NCI-H524 treated with DMSO at 0.1 percent for 48 hours (cell line): ENCODE measurements at places on chromosomes 13 and 19.

DNA sequence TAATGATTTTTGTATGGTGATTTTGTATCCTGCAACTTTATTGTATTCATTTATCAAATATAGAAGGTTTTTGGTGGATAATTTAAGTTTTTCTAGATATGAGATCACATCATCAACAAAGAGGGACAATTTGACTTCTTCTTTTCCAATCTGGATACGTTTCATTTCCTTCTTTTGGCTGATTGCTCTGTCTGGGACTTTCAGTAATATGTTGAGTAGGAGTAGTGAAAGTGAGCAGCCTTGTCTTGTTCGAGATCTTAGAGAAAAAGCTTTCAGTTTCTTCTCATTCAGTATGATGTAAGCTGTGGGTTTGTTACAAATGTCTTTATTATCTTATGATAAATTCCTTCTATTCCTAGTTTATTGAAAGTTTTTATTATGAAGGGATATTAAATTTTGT lies 352.0 kb upstream of the DACH1 start:
- no peak for DNase-seq

DNA sequence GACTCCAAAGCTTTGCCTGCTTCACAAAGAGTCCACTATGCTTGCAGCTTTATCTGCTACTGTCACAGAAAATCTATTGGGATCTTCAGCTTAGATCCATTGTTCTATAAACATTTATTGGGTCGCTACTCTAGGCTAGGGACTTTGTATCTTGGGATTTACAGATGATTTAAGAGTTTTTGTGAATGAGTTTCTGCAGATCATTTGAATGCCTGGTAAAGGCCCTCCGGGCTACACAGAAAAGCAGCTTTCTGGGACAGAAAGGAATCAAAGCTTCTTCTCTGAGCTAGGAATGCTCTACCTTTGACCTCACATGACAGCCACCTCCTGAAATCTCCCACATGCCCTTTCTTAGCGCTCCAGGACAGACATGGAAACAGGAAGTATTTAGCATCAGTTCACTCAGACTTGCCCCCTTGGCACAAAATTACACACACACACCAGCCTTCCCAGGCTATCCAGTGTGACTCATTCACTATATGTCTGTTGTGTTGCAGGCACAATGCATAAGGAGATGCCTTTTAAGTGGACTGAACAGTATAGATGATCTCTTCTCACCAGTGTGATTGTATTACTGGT lies 492.4 kb downstream of the DACH1 start:
- no peak for DNase-seq

DNA sequence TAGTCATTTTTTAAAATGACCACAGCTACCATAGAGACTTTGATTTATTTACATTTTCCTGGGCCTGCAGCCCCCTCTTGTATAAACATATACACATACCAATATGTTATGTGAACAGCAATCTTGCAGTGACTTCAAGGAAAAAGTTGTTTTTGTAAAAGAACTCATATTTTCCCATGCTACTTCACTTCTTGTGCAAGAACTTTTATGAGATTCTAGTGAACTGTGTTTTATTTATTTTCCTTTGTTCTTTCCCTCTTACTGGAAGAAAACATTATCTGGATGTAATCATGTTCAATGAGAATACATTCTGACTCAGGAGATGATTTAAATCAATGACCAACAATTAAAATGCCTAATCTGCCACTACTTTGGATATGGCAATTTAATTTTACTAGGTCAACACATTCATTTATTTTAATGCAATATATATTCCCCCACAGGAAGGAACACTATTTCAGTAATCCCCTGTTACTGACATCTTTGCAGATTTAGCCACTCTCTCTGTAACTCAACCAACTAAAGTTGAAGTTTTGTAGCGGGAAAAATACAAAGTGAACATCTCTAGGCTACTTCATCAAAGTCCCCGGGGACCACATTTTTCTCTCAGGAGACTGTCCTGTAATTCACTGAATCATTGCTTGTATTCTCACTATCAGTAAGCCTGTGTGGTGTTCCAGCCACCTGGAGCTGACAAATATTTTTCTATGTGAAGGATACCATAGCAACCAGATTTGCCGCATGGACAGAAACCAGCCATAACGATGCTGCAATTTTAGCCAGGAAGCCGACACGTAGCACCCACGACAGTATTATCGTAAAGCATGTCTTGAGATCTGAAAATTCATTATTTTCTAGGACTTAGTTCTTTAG lies 90.5 kb downstream of the STARD13 start:
- DNase-seq: no peak

DNA sequence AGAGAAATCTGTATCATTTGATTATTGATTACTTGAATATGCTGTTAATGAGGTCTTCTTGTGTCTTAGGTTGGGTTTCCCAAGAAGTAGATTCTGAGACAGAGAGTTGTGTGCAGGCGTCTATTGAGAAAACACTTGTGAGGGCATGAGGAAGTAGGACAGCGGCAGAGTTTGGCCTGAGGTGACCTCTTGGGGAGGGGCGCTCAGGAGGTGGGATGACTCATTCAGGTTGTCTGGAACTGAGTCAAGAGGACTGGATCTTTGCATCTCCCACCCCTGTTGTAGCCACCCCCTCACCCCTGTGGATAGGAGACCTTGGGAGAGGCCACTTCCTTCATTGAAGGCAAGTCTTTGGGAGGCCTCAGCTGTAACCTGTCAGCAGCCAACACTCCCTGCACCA lies 35.2 kb upstream of the WDFY2 start:
- DNase-seq: no peak

DNA sequence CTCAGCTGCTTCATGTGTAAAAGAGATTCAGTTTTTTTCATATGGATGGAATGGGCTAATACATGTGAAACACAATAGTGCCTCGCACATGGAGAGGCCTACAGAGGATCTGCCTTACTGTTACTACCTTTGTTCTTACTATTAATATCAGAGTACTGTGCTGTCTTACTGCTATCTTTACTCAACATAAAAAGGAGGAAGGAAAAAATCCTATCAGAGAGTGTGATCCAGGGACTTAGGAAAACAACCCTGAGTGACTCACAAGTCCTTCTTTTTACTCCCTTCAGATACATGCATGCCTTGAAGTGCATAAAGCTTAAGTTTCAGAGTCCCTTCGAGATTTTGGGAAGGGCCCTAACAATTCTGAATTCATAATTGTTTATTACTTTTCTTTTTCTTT lies 136.8 kb downstream of the TBC1D4 start:
- DNase-seq: no peak

DNA sequence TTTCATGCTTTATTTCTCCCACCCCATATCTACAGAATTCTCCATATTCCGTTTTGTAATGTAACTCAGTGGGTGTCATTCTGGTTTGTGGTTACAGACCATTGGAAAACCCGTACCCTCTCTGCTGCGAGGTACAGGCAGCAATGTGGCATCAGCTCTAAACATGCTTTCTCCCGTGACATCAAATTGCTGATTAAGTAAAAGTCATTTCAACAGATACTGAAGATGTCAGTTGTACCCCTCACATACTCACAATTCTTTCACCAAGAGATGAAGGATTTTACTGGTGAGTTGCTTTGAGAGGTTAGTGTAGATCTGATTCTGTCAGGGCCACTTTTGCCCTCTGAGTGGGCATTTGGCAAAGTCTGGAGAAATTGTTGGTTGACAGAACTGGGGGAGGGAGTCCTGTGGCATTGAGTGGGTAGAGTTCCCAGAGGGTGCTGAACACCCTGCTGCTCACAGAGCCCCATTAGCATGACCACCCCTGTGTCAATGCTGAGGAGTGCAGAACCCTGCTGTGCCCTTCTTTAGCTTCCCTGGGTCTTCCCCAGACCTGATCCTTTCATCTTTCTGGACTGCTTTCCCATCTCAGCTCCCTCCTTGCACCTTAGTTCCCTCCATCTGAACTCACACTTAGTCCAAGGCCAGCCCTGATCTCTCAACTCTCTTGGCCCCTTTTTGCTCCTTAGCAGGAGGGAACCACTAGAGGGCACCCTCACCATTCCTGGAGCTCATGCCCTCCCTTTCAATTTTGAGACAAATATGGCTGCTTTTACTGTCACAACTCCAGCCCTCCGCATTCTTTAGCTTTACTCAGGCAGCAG lies 39.9 kb upstream of the CEACAM8 start:
- DNase-seq: no peak

GRCh38 chr13:86922936-86923335 lies 748.2 kb upstream of the SLITRK5 start:
- no peak for DNase-seq

GRCh38 chr19:41785653-41786052 lies 10.7 kb upstream of the CEACAM3 start:
- DNase-seq: no peak

GRCh38 chr19:1553415-1553814 lies 14.7 kb downstream of the MEX3D start:
- DNase-seq: no peak

DNA sequence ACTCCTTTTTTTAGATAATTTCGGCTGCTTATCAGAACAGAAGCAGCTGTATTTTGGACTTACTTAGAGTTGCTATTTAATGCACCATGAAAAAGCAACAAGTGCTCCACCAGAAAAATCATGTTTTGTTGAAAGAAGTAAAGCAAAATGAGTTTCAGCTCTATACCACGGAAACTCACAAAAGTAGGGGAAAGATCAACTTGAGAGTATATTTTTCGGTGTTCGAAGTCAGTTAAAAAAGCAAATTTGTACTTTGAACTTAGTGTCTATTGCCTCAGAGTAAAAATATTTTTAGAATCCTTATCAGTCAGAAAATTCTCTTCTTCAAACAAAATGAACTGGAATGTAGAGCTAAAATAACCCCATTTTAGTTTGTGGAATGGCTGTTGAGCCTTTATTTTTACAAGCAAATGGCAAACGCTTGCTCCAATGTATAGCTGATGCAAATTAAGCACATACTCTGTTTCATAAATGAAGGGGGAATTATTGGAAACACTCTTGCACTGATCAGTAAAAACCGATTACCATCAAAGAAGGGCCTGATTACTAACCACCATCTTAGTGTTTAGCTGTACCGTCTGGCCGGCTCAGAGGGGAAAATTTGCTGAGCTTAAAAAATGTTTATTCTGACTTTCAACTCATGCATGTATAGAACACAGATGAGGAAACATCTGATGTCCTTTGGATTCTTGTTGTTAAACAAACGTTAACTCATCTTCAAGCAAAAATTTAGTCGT lies 540.7 kb downstream of the GPC6 start:
- peak; percentile 33 for DNase-seq

DNA sequence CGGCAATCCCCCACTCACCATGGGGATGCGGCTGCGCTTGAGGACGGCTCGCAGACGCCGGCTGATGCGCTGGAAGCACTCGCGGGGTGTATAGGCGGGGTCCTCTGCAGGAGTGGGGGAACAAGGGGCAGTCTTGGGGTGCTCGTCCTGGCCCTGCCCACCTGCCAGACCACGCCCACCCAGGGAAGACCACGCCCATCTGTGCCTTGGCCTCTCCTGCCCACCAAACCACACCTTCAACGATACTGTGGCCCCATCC lies 6.7 kb downstream of the RNU6-9 start:
- DNase-seq: no peak

DNA sequence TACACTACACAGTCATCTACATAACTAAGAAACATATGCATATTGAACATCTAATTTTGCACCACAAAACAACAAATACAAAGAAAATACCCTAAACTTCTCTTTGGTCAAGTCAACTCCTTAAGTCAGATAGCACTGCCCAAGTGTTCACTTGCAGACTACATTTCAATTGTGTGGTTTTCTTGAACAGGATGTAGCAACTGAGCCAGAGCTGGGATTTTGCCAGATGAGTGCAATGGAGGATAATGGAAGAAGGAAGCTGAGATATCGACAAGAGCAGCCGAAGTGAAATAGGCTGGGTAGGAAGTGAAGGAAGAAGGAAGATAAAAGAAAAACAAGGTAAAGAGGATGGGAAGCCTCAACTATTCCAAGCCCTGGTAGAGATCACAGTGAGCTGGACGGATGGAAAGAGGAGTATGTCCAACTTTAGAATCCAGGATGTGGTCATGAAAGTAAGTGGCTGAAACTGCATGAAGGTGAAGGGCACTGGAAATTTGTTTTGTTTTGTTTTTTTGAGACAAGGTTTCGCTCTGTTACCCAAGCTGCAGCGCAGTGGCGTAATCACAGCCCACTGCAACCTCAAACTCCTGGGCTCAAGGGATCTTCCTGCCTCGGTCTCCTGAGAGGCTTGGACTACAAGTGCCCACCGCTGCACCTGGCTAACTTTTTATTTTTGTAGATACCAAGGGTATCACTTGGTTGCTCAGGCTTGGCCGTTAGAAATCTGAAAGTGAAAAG lies 15.0 kb downstream of the NUFIP1 start:
- DNase-seq: no peak

- DNase-seq: no peak
Observed at GRCh38 chr13:99908140-99908803, 63.3 kb downstream of the ZIC5 start.

DNA sequence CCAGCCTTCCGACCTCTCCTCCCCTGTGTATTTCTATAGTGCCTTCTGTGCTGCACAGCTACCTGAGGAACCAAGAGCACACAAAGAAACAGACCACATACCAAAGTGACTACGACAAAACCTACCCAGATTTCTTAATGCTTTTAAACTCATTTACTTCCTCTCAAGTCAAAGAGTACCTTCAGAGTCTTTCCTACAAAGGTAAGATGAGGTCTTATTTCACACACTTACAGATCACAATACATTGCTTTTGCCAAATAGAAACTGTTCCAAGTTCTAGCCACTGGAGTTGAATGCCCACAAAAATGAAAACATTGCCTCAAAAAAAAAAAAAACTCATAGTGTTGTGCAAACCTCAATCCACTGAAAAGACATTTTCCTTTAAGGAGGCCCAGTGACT lies 36.4 kb downstream of the TEX26 start:
- no peak for DNase-seq

DNA sequence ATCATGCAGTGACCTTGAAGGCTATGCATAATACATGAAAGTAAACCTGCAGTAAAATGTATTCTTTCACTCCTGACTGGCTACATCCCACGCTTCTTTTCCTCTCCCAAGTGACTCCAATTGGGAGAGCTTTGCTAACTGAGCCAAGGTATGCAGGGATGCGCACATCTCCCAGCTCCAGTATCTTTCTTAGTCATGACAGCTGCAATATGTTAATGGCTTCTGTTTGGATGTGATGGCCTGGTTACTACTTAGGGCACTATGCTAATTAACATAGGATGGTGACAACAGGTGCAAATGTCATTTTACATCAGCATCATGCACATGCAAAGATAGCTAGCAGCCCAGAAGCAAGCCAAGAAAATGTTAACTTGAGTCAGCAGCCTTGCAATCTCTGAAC lies 134.7 kb downstream of the POU4F1 start:
- no peak for DNase-seq

- DNase-seq: no peak
Observed at GRCh38 chr19:23002690-23003422, at the start of gene ZNF728. ZNF728 (minus strand) TSS chr19:23003176; CDS start chr19:23003030, 146 bp downstream.

GRCh38 chr13:50699874-50700663 lies 143.4 kb downstream of the DLEU7 start:
- DNase-seq: no peak

DNA sequence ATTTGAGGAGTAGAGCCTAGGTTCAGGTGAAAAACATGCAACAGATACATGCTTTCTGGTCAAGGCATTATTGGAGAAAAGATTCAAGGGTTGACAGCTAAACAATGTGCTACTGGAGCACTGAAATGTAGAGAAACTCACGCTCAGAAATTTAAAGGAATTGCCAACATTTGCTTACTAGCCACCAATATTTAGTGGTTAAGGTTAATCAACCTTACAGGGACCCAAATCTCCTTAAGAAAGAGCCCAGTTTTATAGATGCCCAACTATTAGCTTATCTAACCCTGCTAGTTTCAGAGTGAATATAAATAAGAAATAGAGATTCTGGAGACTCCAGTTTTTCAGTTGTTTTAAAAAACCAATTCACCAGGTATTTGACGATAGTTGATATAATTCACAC lies 203.6 kb downstream of the DACH1 start:
- no peak for DNase-seq
